ENCODE measurements at places on chromosomes 12 and 14.
A peak's percentile ranks its signal among the peaks of the same experiment; 100 is the strongest.

- DNase-seq: no peak
Observed at GRCh38 chr14:60196291-60196690, 31.1 kb upstream of the DHRS7 start.

DNA sequence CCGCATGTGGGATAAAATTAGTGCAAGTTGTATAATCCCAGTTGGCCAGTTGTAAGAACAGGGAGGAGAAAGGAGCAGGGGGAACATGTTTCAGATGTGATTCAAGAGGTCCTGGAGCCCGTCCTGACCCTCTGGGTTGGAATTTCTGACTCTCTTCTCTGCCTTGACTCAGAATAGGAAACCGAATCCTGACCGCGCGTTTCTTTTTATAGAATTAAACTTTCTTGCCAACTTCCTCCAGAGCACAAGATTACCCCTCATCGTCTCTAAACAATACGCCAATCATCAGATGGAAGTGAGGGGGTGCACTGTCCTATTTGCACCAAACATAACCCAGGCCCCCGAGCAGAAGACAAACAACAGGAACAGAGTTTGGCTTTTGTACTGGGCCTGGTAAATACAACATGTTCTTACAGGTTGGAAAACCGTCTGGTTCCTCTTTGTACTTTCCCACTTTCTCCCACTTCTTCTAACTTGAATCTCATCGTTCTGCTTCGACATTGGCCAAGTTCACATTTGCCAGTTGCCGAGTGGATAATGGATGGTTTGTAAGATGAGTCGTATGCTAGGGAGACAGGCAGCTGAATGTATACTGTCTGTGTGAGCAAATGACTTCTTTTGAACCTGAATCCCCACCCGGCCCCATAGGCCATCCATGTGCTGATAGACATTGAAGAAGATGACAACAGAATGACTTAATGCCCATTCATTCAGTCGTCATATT is 42.6 kb upstream of the MED13L start:
- no peak for DNase-seq

- no peak for DNase-seq
Observed at GRCh38 chr12:8455727-8456360, at the start of gene CLEC6A. Gene CLEC6A, plus strand, starts transcription at chr12:8455962. Its CDS starts 150 bp downstream, at chr12:8456112.

- DNase-seq: no peak
Observed at GRCh38 chr12:124555168-124556073, 12.0 kb downstream of the NCOR2 start.

- DNase-seq: no peak
Observed at GRCh38 chr14:96129128-96129736, 75.4 kb upstream of the BDKRB2 start.

DNA sequence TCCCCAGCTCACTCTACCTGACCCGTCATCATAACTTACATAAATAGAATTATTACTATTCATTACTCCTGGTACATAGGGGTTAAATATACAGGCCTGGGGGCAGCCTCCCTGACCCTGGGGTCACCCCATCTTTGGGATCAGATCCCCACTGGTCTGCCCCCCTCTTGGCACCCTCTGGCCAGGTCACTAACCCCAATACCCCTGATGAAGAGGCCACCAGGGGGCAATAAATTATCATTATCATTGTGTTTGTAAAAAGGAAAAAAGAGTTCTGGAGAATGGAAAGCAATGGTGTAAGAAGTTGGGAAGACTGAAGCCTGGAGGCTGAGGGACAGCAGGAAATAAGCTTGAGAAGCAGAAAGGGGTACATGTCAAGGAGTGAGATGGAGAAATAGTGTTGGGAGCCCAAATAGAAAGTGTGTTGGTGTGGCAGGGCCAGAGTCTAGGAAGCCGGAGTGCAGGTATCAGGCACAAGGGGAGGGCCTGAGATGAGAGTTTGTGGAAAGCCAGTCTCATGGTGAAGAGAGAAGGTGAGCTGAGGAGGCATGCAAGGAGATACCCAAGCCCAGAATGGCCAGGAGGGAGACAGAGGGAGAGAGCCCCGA is 6.1 kb upstream of the AAAS start:
- no peak for DNase-seq

GRCh38 chr14:35365130-35366055 is 39.2 kb downstream of the NFKBIA start:
- DNase-seq: peak; percentile 16

- DNase-seq: no peak
Observed at GRCh38 chr14:67973436-67973835, 153.9 kb downstream of the RAD51B start.

DNA sequence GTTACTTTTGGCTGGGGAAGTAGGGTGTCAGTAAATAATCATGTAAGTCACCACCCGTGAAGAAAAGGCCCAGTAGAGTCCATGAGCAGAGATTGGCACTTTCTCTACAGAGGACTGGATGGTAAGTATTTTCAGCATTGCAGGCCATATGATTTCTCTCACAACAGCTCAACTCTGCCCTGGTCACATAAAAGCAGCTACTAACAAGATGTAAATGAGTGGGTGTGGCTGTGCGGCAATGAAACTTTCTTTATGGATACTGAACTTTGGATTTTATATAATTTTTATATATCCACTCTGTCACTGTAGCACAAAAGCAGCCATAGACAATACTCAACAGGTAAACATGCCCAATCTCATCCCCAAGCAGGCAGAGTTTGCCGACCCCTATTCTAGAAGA is 343.6 kb downstream of the GLT1D1 start:
- DNase-seq: no peak

GRCh38 chr14:47978871-47979270 is 303.5 kb upstream of the MDGA2 start:
- no peak for DNase-seq

DNA sequence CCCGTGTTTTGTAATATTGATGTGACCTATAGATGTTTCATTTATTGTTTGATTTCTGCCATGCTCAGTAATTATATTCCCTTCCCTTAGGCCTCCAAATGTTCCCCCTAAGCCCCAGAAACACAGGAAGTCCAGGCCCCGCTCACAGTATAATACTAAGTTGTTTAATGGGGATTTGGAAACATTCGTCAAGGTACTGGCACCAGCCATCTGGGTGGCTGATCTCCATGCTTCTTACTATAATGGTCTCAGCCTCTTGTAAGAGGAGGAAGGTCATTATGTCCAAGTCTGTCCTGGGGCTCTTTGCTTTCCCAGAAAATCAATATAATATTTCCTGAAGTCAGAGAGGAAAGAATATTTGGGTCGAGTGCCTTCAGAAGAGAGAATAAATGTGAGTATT is 130.9 kb downstream of the KICS2 start:
- DNase-seq: no peak

GRCh38 chr14:24384169-24384568 is 14.6 kb upstream of the NYNRIN start:
- DNase-seq: no peak
